Tibial artery (tissue), 4 donors: ENCODE measurements at places on chromosomes 6 and 20.

GRCh38 chr6:169240591-169241390 lies 12.9 kb downstream of the THBS2 start:
- DNase-seq, result peak; percentile 20

- no peak for DNase-seq
These were observed 23.9 kb downstream of the SRC start for GRCh38 chr20:37369846-37370245.

GRCh38 chr6:77447254-77447653 lies 16.0 kb downstream of the HTR1B start:
- DNase-seq, result no peak

DNA sequence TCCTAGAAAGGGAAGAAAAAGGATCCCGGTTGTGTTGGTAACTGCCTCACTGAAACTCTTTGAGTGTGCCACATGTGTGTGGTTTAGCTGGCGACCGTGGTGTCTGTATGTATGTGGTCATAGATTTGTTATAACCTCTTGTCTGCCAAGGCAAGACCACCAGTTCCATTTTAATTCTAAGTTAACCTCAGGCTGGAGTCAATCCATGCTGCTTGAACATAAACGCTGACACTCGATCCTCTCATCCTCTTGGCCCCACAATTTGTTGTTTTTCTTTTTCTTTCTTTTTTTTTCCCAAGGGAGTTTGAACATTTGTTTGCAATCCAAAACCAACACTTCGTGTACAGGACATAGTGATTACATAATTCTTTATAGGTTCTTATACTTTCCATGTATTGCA lies 318.9 kb upstream of the JAG1 start:
- DNase-seq, result no peak

- DNase-seq, result no peak
These were observed 20.0 kb downstream of the SAMD3 start for GRCh38 chr6:130202782-130203181.

DNA sequence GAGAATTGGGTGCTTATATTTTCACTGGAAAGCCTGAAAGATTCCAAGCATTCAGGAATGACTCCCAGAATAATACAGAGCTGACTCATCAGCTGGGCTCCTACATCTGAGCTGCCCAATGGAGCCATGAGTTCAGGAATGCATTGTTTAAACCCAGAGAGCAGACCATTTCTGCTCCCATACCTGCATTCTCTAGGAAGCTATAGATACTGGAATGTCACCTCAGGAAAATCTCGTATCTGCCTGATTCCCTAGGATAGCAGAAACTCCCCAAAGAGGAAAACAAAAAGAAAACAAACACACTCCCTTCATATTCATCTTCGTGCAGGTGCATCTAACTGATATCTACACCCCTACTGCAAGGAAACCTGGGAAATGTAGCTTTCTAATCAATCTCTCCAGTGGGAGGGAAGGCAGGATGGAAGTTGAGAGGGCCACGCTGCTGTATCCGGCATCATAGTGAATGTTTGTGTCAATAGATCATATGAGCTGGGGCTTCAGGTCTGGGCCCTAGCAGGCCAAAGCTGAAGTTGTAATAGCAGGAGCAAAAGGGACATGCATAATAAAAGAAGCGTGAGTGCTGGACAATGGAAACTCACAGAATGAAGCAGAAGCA lies 8.2 kb upstream of the SLC2A12 start:
- DNase-seq, result no peak

DNA sequence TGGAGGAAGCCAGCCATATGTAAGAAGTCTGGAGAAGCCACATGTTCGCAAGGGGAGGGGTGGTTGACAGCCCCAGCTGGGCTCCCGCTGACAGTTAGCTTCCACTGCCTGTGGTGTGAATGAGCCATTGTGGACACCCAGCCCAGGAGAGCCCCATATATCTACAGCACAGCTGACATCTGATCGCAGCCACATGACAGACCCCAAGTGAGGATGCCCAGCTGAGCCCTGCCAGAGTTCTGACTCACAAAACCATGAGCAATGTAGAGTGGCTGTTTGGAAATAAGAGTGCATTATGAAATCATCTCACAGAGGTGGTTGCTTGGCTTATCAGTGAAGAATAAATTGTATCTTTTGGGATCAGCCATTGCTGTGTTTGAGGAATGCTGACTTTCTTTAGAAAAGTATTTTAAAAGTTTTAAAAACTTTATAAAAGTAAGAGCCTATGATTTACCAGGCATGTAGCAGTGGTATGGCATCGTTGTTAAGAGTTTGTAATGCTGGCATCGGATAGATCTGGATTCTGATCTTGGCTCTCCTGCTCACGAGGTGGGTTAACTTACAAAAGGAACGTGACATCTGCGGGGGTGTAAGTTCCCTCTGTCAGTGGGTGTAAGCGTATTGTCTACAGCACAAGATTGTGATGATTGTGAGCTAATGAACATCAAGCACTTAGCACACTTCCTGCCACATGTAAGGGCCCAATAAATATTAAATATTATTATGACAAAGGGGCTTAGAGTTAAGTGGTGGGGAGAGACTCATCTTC lies 24.1 kb downstream of the CFAP61 start:
- no peak for DNase-seq

DNA sequence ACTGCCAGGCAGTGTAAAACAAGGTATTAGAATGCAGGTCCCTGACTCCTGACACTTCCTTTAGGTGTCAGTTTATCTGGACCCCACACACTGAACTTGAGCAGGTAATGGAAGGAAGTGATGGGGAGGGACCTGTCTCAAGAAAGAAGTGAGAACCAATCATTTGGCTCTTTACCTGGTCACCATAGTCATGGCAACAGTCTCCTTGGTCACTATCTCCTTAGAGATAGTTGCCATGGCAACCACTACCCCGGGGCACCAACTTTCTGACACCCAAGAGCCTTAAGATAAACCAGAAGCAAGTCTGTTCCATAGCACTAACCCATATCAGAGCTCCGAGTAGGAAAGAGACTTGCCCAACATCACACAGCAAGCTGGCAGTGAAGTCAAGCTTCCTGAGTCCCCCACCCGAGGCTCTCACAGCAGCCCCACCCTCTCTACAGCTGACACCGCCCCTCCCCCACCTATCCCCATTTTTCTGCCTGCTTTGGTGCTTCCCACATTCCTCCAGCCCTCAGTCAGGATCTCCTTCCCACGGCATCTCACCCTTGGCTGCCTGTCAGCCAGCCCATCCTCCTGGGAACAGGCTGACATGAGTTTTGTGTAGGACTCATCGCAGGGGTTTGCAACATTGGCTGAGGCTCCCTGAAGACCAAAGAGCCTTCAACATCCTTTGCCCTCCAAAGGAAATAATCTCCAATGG lies 16.3 kb upstream of the HM13 start:
- no peak for DNase-seq
